ENCODE measurements at places on chromosomes 7 and 10.

DNA sequence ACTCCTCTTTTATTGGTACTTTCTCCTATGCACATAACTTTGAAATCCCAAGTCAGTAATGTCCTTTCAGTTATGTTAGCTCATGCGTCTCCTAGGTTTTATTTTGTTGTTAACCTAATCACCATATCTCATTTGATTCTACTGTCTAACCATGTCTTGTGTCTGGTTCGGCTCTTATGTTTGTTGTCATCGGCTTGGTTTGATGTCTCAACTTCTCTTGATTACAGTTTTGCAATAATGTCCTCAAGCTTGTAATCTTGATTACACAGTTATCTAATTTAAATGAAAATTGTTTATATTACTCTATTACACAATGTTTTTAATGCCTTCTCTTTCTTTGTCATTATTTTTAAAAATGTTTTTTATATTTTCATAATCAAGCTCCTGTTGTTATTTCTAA is 35.9 kb upstream of the SEMA3A start:
- no peak overlapping the region for H3K27ac ChIP-seq
- DNase-seq: no peak
- no peaks in the 10 kb centered on the region for H3K27me3 ChIP-seq
- H3K4me1 ChIP-seq: no peaks in the 10 kb centered on the region

DNA sequence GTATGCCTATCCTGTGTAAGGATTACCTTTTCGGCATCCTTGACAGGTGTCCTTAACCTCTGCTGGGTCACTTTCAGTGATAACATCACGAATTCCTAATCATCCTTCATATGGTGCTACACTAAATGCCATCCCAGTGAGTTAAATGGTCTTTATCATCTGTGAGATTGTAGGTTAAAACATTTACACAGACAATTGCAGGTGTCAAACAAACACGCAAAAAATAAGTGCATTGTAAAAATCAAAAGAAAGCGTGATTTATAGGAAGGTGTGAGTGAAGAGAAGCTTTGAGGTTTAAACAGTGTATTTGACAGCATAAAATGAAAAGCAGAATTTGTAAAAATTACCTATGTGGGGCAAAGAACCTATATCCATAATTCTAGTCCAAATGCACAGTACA is 111.5 kb upstream of the IFRD1 start:
- DNase-seq: no peak
- no peak overlapping the region for H3K4me3 ChIP-seq
- H3K4me1 ChIP-seq: no peaks in the 10 kb centered on the region
- peaks cover 92% of the 10 kb centered on the region for H3K36me3 ChIP-seq
- no peaks in the 10 kb centered on the region for H3K27me3 ChIP-seq

GRCh38 chr7:157271315-157271990 is 65.4 kb upstream of the DNAJB6 start:
- H3K27ac ChIP-seq: peak overlapping the region; percentile 81
- H3K36me3 ChIP-seq: peaks cover 6% of the 10 kb centered on the region
- H3K27me3 ChIP-seq: no peaks in the 10 kb centered on the region
- no peak overlapping the region for H3K4me3 ChIP-seq
- peaks cover 24% of the 10 kb centered on the region for H3K4me1 ChIP-seq

DNA sequence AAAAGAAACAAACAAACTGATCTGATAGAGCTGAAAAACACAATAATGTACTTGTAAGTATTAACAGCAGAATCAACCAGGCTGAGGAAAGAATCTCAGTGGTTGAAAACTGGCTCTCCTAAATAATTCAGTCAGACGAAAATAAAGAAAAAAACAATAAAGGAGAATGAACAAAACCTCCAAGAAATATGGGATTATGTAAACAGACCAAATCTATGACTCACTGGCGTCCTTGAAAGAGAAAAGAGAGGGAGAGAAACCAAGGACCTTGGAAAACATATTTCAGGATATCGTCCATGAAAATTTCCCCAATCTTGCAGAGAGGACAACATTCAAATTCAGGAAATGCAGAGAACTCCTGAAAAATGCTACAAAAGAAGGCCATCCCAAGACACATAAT is 62.9 kb downstream of the FBXL13 start:
- H3K4me3 ChIP-seq: no peak overlapping the region
- no peak overlapping the region for H3K27ac ChIP-seq
- H3K36me3 ChIP-seq: no peaks in the 10 kb centered on the region
- H3K27me3 ChIP-seq: no peaks in the 10 kb centered on the region
